ENCODE measurements at places on chromosomes 1 and 21. TPM values are rescaled to one million over a fixed set of nuclear protein-coding genes. Genes with fewer than 3 reads are reported as not detected.

DNA sequence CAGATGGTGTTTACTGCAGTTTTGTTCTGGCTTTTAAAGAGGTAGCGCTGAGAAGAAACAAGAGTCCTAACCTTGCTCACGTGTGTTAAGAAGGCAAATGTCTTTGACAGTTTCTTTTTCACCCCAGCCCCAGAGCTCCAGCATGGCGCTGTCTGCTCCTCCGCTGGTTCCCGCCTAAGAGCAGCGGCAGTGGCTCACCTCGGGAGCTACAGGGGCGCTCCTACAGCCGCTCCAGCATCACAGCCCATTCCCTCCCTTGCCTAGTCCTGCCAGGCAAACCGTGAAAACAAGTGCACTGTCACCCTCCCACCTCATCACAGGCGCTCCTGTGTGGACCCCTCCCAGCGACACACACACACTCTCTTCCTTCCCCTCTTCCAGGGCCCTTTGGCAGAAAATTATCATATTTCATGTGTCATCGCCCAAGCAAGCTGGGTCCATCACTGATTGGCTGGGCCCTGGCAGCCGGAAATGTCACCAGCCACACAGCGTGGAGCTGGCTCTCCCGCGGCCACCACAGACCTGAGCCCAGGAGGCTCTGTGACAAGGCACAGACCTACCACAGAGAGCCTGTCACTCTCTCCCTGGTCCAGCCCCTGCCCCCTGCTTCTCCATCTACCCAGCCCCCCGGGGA lies 1.2 kb upstream of the HIVEP3 start:
- no peaks in the 10 kb centered on the region for H3K27me3 ChIP-seq
- DNase-seq = peak; percentile 86
- no peaks in the 10 kb centered on the region for H3K36me3 ChIP-seq
- H3K27ac ChIP-seq = peak overlapping the region; percentile 84
- peaks cover 37% of the 10 kb centered on the region for H3K4me1 ChIP-seq
- peak overlapping the region; percentile 55 for H3K4me3 ChIP-seq

DNA sequence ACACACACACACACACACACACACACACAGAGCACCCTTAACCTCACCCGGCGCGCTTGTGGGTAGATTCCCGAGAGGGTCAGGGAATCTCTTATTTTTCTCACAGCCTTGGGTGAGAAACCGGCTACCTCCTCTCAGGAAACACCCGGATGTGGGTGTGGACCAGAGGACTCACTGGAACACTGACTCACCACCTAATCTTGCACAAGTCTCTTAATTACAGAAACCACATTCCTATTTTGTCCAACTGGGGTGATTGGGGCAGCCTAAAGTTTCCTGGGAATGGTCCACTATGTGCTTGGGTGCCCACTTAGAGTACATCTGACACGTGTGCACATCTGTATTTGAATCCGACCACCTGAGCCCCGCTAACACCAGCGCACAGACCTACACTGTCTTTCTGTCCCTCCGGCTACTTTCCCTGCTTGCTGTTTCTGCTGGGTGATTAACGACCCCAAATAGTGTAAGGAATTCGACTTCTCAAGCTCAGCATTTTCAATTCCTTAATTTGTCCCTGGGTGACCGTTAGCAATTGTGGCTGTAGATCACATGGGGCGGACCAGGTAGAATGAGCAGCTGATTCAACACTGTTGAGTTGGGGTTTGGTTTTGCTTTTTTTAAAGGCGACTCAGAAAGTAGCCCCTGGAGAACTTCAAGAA lies 14.0 kb upstream of the TBX15 start:
- DNase-seq = no peak
- no peaks in the 10 kb centered on the region for H3K36me3 ChIP-seq
- H3K27me3 ChIP-seq = peaks cover 22% of the 10 kb centered on the region
- peak overlapping the region; percentile 66 for H3K27ac ChIP-seq
- H3K4me1 ChIP-seq = peaks cover 11% of the 10 kb centered on the region
- H3K4me3 ChIP-seq = no peak overlapping the region

DNA sequence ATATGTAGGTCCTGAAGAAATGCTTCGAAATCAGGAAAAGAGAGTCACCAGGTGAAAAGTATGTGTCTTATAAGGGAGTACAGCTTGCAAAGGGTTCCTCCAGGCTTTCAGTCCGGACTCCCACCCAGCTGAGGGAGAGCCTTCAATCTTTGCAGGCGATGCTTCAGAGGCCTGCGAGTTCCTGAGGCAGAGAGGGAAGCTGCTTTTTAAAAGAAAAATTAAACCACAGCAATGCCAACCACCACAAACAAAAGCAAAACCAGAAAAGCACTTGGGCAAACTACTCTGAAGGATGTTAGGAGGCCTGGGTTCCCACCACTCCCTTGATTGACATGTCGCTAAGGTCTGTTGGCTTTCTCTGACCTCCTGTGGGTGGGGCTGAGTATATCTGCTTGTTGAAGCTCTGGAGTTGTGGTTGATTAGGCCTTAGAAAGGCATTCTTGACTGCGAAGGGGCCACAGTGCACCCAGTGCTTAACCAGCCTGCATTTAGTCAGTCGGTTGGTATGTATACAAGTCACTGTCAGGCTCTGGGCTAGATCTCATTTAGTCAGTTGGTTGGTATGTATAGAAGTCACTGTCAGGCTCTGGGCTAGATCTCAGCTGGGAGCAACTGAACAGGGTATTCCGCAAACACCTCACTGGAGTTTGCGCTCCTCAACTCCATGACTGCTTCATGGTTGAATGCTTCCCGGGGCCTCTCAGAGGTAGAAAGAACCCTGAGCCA lies 1.2 kb downstream of the NIPAL3 start:
- DNase-seq = no peak
- H3K4me3 ChIP-seq = peak overlapping the region; percentile 84
- H3K4me1 ChIP-seq = peaks cover 24% of the 10 kb centered on the region

GRCh38 chr21:35178827-35179226 lies 129.7 kb upstream of the RUNX1 start:
- H3K36me3 ChIP-seq = no peaks in the 10 kb centered on the region
- no peaks in the 10 kb centered on the region for H3K4me1 ChIP-seq
- no peak overlapping the region for H3K27ac ChIP-seq
- no peaks in the 10 kb centered on the region for H3K27me3 ChIP-seq

DNA sequence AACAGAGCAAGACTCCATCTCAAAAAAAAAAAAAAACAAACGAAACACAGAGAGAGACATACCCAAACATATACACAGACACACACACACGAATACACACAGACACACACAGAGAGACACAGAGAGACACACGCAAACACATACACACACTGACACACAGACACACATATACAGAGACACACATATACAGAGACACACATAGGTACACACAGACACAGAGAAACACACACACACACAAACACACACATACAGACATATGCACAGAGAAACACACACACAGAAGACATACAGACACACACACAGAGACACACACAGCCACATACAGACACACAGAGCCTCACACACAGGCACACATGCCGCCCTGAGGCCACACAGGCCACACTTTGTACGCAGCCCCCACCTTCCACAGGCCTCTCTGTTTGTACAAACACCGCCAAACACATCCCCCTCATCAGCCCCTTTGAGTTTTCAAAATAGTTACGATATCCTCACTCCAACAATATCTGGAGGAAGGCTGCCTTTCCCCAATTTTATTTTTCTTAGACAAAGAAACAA lies 57.5 kb upstream of the ABCG1 start:
- no peak overlapping the region for H3K27ac ChIP-seq
- no peaks in the 10 kb centered on the region for H3K27me3 ChIP-seq
- H3K36me3 ChIP-seq = no peaks in the 10 kb centered on the region
- H3K4me3 ChIP-seq = no peak overlapping the region
- H3K4me1 ChIP-seq = no peaks in the 10 kb centered on the region
- DNase-seq = no peak

GRCh38 chr1:200337831-200338230 lies 72.0 kb downstream of the ZNF281 start:
- no peaks in the 10 kb centered on the region for H3K4me1 ChIP-seq
- DNase-seq = no peak
- H3K36me3 ChIP-seq = no peaks in the 10 kb centered on the region
- no peak overlapping the region for H3K27ac ChIP-seq

GRCh38 chr1:228373681-228374571 lies 32.7 kb downstream of the TRIM11 start:
- no peak overlapping the region for H3K4me3 ChIP-seq
- H3K27ac ChIP-seq = peak overlapping the region; percentile 83

GRCh38 chr1:89866568-89866967 lies 45.7 kb downstream of the LRRC8D start:
- no peak for DNase-seq
- peaks cover 26% of the 10 kb centered on the region for H3K4me1 ChIP-seq
- H3K4me3 ChIP-seq = no peak overlapping the region
- no peaks in the 10 kb centered on the region for H3K27me3 ChIP-seq

DNA sequence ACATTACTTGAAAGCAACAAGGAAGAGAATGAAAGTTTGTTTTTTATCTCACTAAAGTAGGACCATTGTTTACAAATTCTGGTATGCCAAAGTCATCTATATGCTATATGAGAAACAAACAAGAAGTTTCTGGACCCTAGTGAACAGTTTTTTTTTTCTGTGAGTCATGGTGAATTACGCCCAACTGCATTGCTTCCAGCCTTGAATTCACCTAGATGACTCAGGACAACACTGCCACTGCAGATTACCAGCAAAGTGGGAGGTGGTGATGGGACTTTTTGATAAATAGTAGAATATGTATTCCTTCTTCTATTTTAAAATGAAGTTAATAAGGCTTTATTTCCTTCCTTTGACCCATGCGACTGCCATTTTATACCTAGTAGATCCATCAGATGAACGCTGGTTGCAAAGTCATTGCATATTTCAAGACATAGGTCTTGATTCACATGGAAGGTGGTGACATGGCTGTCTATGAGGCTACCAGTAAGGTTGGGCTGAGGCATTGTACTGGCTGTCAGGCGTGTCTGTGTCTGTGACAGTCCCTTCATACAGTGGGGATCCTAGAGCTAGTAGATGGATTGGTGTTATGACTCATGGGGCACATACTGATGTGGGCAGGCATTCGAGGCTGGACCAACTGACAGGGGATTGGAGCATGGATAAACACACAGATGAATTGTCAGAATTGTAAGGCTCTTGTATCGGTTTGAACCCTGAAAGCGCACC lies 49.1 kb upstream of the APOBEC4 start:
- H3K4me3 ChIP-seq = no peak overlapping the region
- H3K36me3 ChIP-seq = no peaks in the 10 kb centered on the region
- H3K27me3 ChIP-seq = no peaks in the 10 kb centered on the region
- H3K4me1 ChIP-seq = no peaks in the 10 kb centered on the region
- no peak for DNase-seq

Gene RNF2
- 9.0 TPM for total RNA-seq

Gene TLR5
- 0.75 TPM for total RNA-seq

Gene NPPA
- 1.9 TPM for total RNA-seq

Gene RBP7
- 8.0 TPM for total RNA-seq

Measured in gastrocnemius medialis (tissue), 4 donors.